ENCODE measurements at places on chromosomes 16 and 17.

GRCh38 chr17:38864636-38865398, 5.0 kb upstream of the LASP1 start:
- no peak for DNase-seq

GRCh38 chr16:15055141-15056053, 477 bp downstream of the NTAN1 start:
- DNase-seq: peak; percentile 63

DNA sequence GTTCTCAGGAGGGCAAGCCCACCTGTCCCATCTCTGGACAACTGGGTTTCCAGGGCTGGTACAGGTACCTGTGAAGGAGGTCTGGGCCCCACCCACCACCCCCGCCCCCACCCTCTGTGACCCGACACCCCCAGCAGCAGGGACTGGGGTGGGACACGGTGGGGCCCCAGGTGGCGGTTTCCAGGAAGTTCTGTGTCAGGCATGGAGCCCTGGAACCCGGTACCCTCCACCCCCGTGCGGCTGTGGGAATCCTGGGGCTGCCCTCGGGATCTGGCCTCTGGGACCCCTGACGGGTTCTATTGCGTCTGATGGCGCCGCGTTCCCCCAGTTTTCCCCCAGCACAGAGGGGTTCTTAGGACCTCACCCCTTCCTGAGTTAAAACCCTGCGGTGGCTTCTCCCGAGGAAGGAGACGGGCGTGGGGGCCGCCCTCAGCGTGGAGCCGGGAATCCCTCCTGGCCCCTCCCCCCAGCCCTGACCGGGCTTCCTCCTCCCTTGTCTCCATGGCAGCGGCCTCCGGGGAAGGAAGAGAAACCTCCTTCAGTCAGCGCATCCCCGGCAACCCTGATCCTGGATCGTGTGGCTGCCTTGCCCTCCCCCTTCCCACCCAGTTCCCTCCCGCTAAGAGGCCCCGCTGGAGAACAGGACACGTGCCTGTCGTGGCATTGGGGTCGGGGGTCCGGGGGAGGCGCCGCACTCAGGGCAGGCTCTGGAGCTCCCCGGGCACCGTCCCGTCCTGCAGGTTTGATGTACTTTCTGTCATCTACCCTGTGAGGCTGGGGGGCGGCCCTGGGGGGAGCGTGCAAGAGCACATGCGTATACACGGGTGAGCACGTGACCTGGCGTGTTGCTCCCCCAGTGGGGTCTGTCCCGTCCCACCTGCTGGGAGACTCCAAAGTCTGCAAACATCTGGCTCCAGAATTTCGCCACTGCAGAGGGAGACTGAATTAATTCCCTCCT, 30.3 kb downstream of the CACNA1H start:
- DNase-seq: no peak

- DNase-seq: no peak
Observed at GRCh38 chr17:52105591-52105990, 52.9 kb downstream of the CA10 start.

- DNase-seq: no peak
Observed at GRCh38 chr16:57069053-57069452, 23.3 kb upstream of the CPNE2 start.

DNA sequence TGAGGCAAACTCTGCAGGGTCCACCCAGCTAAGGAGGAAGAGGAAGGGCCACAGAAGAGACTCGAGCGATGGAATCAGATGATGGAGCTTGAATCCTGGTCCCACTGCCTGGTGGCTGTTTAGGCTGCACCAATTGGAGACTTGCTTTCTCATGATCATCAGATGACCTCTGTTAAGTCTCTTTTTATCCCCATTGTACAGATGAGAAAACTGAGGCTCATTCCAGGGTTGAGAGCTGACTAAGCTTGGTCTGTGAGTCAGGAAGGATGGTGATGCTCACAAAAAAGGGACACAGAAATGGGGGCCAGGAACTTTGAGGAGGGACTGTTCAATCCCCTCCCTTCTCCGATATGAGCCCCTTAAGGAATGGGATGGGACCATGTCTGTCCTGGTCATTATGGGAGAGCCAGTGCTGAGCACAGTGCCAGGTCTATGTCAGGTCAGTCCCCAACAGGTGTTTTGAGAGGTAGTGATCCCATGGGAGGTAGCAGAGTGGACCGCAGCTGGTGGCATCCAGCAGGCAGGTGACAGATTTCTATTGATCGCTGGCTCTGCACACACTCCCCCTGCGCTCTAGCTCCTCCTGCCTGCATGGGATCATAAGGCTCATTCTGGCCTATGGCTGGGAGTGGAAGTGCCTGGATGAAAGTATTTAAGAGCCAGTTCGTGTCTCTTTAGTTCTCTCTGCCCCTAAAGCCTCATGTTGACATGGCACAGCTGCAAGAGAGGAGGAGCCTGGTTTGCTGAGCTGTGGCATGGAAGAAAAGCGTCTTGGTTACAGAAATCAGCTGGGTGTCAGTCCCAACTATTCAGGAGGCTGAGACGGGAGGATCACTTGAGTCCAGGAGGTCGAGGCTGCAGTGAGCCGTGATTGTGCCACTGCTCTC, 27.2 kb downstream of the SNX20 start:
- peak; percentile 13 for DNase-seq

DNA sequence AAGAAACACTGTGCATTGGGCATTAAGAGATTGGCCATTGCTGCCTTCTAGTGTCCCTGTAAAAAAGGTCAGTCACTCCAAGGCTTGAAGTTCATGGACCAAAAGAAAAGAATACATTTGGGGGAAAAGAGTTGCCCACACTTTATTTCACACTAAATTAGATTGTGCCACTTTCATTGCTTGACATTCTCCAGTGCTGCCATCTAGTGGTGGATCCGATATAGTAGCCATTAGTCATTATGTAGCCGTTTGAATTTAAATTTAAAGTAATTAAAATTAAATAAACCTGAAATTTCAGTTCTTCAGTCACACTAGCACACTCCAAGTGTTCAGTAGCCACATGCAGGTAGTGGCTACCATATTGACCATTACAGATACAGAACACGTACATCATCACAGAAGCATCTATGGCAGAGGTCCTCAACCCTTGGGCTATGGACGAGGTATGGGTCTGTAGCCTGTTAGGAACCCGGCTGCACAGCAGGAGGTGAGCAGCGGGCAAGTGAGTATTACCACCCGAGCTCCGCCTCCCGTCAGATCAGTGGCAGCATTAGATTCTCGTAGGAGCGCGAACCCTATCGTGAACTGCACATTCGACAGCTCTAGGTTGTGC, 21.9 kb upstream of the CDH5 start:
- DNase-seq: peak; percentile 37

DNA sequence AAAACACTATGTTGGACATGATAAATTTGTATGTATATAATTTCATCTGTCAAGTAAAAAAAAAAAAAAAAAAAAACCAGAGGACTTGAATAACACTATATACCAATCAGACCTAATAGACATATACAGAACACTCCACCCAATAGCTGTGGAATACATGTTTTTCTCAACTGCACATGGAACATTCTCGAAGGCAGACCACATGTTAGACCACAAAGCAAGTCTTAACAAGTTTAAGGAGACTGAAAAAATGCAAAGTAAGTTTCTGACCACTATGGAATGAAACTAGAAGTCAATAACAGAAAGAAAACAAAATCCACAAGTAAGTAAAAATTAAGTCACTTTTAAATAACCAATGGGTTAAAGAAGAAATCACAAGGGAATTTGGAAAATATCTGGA, 8.4 kb upstream of the CNTNAP4 start:
- no peak for DNase-seq

DNA sequence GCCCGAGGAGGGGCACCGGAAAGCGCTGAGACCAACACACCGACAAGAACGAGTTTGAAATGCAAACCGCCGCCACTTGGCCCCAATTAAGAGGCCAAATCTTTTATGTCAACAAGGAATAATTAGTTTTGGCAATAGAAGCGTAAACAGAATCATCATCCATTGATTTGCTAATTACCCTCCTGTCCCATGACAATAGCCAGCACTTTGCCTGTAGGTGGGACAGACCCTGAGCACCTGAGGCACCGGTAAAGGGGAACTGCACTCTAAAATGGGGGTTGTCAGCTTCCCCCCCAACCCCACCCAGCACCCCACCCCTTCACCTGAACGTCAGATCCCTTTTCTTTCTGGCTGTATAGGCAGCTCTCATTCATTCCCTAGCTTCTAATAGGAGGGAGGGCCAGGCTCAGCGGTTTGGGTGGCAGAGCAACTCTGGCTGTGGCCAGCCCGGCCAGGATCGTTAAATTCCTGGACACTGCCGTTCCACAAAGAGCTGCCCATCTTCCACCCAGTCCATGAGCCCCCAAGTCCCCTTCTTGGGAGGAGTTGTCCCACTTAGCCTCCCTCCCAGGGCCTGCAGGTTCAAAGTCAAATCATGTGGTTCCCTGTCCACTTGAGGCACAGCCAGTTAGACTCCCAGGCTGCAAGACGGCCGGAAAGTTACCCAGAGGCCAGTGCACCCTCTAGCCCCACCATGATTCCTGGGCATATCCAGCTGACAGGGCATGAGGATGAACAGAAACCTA, 45.8 kb downstream of the WNT3 start:
- DNase-seq: peak; percentile 47

DNA sequence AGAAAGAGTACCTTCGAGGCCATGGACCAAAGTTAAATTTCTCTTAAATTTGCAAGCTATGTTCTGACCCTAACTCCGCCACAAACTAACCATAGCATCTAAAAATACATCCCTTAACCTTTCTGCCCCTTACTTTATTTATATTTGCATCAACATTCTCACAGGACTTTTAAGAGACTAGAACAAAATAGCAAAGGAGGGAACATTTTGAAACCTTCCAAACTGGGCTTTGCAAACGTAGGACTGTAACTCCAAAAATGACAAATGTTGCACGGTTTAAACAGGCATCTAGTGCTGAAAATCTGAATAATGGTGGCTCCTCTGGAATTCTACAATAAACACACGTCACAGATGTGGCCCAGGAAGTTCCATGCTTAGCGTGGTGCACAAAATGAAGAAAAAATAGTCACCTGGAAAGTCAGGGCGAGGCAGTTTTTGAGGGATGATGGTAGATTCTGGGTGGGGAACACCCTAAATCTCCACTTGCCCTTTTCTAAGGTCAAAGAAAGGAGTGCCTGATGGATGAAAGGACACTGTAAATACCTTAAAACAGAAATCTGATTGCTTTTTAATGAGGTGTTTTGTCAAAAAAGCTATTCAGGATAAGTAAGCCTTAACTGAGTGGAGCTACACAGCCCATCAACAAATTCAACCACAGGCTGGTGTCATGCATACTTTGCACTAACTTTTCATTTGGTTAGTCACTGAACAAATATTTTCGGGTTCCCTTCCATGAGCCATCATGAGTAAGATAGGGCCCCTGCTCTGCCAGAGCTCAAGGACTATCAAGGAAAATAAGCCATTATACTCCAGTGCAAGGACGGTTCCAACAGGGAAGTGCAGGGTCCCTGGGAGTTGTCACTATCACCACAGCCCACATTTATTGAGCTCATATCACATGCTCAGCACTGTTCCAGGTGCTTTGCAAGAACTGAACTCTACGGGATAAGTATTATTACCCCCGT, 21.2 kb downstream of the ARHGAP17 start:
- no peak for DNase-seq

GRCh38 chr17:77427391-77427991, 286.7 kb downstream of the SEC14L1 start:
- peak; percentile 43 for DNase-seq

GRCh38 chr17:2797226-2797625, 988 bp downstream of the RAP1GAP2 start:
- no peak for DNase-seq

GRCh38 chr16:57007530-57007929, 18.2 kb downstream of the NLRC5 start:
- no peak for DNase-seq

- DNase-seq: no peak
Observed at GRCh38 chr17:21001111-21001812, 41.5 kb downstream of the USP22 start.

DNA sequence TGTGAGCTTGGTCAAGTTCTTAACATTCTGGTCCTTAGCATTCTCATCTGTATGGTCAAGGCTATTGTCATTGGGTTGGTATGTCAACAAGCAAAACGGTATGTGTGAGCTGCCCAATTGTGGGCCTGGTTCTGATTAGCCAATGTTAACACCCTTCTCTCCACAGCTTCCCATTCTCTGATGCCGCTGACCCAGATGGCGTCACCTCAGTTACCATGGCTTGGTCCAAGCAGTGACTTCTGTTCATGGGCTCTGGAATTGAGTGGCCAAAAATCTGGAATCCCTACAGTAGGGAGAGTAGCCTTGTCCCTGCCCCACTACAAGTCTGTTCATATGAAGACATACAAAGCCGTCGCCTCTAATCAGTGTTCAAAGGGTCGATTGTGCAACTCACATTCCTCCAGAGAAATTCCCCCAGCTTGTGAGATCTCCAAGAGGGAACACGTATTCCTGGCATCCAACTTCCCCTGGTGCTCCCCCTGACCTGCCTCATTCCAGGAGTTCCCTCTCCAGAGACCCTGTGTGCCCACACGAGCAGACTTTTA, 15.8 kb downstream of the TMEM98 start:
- DNase-seq: no peak

GRCh38 chr16:3004319-3004718, 8.4 kb upstream of the CLDN9 start:
- DNase-seq: peak; percentile 29

GRCh38 chr16:88016964-88017363, 65.7 kb downstream of the BANP start:
- DNase-seq: no peak

DNA sequence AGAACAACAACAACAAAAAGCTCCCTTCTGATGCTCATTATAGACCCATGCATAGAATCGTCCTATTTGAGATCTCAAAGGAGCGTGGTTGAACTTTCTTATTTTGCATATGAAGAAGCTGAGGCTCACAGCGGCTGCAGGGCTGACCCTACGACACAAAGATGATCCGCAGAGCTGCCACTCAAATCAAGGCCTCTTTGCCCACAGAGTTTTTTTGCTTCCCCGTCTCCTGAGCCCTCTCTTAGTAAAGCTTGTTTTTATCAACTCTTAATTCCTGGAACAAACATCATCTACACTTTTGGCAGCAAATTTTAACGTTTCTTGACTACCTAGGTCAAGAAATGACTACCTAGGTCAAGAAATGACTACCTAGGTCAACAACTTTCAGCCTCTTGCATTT, 73.7 kb downstream of the C16orf95 start:
- DNase-seq: no peak

DNA sequence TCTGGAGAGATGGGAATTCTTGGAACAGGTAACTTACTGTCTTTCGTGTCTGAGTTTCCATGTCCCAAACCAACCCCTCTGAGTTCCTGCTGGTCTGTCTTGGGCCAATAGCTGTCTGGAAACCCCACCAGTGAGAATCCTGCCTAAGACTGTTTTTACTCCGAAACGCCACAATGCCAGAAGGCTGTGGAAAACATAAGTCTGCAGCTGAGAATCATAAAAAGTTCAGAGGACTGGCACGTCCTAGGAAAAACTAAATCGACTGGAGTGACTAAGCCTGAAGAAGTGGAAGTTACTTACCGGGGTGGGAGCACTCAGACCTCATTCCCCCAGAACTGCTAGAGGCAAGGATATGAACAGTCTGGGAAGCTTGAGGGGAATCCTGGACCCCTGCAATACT, 13.3 kb downstream of the LRRC75A start:
- DNase-seq: no peak

DNA sequence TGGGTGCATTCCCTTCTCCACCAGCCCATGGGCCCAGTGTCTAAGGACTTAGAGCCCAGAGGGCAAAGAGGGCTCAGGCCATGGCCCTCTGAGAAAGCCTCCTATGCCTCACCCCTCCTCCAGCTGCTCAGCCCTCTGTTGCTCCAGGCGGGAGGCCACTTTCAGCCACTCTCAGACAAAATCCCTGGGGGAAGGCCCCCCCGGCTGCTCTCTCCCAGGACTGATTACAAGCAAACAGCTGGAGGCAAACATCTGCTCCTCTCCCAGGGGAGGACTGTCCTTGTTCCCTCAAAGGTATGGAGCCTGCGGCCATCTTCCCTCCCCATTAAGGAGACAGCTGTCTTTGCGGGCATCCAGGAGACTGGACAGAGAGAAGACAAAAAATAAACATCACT, 54.9 kb upstream of the DLX4 start:
- DNase-seq: peak; percentile 88

All from NCI-H345 (cell line).